ENCODE measurements at places on chromosomes 5 and 9.

GRCh38 chr5:57989378-57989777, 470.5 kb downstream of the PLK2 start:
- no peak for DNase-seq

GRCh38 chr5:150105928-150106615, 19.7 kb upstream of the CSF1R start:
- DNase-seq, result no peak

- DNase-seq, result peak; percentile 28
Measured at GRCh38 chr5:173573126-173573960, 43.1 kb downstream of the BOD1 start.

GRCh38 chr9:118711843-118712242, 657.4 kb downstream of the BRINP1 start:
- no peak for DNase-seq

- no peak for DNase-seq
Measured at GRCh38 chr9:130713286-130713960, 19.8 kb downstream of the EXOSC2 start.

DNA sequence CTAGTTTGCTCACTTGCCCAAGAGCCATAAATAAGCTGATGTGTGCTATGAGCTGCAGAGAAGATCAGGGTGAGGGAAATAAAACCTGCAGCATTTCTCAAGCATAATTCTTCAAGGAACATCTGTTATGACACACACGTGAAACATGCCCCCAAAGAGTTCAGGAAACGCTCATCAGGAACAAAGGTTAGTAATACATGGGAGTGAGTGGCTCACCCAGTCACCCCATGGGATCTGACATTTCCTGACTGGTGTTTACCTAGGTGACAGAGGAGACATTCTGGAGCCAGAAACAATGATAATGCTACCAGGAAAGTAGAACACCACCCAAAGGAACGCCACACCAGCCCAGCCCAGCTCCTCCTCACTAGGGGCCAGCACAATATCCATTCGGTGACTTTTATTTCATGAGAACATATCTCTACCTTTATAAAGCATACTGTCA, 66.0 kb downstream of the FRMD3 start:
- DNase-seq, result peak; percentile 95

- DNase-seq, result no peak
Measured at GRCh38 chr5:74030821-74031220, 404.8 kb downstream of the ARHGEF28 start.

DNA sequence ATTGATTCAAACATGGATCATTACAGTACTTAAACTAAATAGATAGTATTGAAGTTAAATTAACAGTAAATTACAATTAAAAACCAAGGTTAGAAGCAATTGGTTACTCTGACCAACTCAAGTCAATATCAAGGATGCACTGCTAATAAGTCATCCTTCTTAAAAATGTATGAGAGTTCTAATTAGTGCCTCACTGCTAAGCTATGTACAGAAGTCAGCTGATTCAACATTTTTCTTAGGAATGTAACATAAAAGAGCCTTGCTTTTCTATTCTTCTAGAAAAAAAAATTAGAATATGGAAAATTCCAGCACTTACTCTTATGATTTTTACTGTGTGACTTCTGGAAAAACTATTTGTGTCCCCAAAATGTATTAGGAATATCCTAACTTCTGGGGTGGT, 75.7 kb upstream of the FBN2 start:
- DNase-seq, result no peak

Data from HepG2 (cell line).